Stimulated activated CD4-positive, alpha-beta T cell treated with anti-CD3 and anti-CD28 coated beads, Interleukin-1b, Interleukin-23, amount 100 ng/mL, for 4 hours (primary cell): ENCODE measurements at places on chromosomes 7 and 10.
A peak's percentile ranks its signal among the peaks of the same experiment; 100 is the strongest.

- DNase-seq: no peak
Measured at GRCh38 chr7:50531401-50531911, 33.7 kb downstream of the DDC start.

DNA sequence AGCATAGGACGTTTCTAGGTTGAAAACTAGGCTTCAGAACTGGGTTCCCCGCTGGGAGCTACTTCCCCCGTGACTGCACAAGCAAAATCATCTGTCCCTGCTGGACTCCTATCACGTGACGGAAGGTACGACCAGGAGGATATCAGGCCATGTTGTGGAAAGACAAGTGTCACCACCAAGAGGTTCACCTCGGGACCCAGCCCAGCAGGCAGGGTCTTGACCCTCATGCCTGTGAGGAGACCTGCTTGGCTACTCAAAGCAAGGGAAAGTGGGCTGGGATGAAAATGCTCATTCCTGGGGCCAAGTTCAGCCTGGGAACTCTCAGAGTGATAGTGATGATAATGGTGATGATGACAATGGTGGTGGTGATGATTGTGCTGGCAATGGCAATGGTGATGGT lies 32.3 kb upstream of the DPYSL4 start:
- no peak for DNase-seq

DNA sequence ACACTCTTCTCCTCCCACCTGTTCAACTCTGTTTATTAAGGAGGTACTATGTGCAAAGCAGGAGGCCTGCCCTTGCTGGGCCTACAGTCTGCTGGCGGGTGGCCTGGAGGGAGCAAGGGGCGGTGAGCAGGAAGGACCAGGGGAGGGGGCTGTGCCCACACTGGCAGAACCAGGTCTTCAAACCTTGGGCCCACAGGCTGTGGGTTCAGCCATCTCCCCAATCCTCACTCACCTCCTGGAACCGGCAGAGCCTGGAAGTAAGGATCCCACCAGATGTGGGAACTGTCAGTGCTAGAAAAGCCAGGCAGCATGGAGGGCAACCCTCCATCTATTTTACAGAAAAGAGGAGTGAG lies 50.8 kb downstream of the CAMK2B start:
- DNase-seq: no peak

- DNase-seq: no peak
Measured at GRCh38 chr7:6482743-6483119, 35.0 kb upstream of the DAGLB start.

- DNase-seq: no peak
Measured at GRCh38 chr7:102093599-102094315, 192.9 kb upstream of the SH2B2 start.

- DNase-seq: no peak
Measured at GRCh38 chr10:22620929-22621328, 93.4 kb downstream of the PIP4K2A start.

GRCh38 chr7:35697414-35698175 lies 2.7 kb upstream of the HERPUD2 start:
- DNase-seq: no peak

DNA sequence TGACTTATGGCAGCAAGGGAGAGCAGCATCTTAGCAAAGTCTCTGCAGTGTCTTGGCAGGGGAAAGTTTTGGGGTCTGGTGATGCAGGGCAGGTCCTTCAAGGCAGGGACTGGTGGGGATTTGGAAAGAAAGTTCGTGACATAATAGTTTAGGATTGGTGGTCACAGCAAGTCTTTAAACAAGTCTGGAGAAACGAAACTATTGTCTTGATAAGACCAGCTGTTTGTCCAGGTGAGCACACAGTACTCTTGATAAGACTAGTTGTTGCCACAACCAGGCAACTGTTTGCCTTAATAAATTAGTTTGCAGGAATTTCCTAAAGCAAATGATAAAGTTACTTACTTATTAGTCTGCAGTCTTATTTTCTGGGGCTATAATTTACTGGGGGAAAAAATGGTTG lies 136.1 kb downstream of the AKR1D1 start:
- DNase-seq: no peak

GRCh38 chr10:48243487-48243886 lies 31.0 kb downstream of the FRMPD2 start:
- DNase-seq: no peak

GRCh38 chr7:4681886-4682620 lies at the start of gene FOXK1:
Gene FOXK1 (plus strand): TSS chr7:4682295. CDS start chr7:4682309, 14 bp downstream.
- DNase-seq: peak; percentile 88

- no peak for DNase-seq
Measured at GRCh38 chr7:121020249-121020988, 31.9 kb downstream of the CPED1 start.

- no peak for DNase-seq
Measured at GRCh38 chr10:121580276-121581116, 17.7 kb downstream of the FGFR2 start.

GRCh38 chr10:93131986-93132385 lies 58.3 kb downstream of the CYP26A1 start:
- DNase-seq: no peak

DNA sequence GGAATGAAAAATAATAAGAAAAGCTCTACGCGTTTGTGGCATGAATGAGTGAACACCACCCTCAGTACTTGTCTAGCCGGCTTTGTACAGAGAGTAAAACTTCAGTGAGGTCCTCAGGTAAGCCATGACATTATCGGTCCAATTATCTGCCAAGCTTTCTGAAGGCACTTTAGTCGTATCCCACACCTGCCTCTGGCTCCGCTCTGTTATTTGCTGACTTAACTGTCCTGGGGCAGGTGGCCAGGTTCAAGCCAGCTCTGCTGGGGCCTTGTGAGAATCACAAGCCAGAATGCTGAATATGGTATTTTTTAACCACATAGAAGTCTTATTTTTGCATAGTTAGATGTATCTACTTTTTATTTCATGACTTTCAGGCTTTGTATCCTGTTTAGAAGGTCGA lies 66.0 kb upstream of the FHIP2A start:
- DNase-seq: no peak

DNA sequence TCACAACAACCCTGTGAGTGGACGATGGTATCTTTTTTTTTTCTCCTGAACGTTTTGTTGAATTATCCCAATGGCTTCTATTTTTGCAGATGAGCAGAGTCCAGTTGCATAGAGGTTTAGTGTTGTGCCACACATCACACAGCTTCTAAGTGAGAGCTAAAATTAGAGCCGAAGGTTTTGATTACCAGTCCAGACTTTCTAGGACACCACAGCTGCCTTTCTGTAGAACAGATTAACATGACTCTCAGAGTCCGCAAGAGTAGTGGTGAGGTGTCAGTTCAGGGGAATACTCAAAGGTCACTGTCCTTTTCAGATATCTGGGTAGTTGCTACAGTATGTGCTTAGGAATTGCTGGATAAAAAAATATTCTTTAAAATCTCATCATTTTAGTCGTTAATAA lies 13.8 kb downstream of the SGPL1 start:
- no peak for DNase-seq
